Amniotic epithelial cell (primary cell): ENCODE measurements at places on chromosomes 2 and 18.

- no peak for DNase-seq
Measured at GRCh38 chr18:68172842-68173549, 541.9 kb downstream of the TMX3 start.

- peak; percentile 41 for DNase-seq
Measured at GRCh38 chr2:152054593-152054992, 44.3 kb downstream of the CACNB4 start.

GRCh38 chr2:70461414-70461813, 92.2 kb downstream of the TGFA start:
- no peak for DNase-seq

DNA sequence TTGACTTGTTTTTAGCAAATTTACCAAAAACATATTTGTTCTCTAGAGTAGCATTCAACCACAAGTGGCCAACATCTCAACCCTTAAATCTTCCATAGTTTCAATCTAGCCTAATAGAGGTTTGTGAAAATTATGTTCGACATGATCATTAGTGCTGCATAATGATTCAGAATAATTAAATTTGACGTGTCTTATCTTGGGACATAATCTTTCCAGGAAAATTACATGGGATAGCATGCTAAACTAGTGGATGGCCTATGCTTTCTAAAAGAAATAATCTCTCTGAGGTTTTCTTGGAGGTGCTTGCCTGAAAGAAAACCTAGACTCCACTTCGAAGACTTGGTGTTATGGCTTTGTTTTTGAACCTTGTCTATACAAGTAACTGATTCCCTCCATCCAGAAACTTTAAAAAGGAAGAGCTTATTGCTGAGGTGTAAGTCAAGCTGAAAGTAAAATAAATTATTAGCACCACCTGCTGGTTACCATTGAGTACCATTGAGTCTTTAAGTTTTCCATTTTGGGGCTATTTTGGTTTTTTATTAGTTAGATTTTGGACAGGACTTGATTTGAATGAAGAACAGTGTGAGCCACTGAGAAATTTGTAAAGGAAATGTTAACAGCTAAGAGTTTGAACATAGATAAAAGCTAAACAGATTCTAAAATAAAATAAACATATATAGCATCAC, 32.7 kb downstream of the COX7A2L start:
- DNase-seq: peak; percentile 44

DNA sequence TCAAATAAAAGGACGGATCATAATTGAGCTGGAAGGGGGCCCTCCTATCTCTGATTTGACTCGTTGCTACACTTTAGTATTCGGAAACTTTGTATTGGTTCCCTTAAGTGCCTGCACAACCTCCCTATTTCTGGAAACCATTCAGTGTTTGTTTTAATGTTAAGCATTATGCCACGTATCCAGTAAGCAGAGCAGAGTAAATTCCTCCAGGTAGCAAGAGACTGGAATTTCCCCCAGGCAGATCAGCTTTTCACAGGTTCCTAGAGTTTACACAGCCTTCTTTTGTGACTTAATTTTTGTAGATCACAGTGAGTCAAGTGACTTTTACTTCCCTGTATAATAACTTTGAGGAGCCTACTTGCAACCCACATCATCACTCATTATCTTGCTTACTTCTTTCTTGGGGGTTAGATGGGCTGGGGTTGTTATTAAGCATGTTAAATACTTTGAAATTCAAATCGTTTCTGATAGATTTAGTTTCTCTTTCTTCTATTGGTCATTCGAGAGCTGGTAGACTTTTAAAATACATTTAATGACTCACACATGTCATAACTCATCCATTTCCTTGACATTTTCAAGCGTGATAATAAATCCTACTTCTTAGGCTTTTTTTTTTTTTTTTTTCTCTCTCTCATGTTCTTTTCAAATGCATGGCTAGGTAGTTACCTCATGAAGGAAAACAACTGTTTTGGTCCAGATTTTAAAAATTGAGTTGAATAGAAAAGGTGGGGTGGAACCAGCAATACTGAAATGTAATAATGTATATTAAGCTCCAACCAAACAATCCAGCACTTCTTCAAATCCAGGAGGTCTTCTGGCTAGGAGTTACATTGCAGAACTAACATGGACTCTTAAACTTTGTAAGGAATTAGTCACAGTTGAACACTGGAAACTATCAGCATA, 219.3 kb downstream of the NEDD4L start:
- DNase-seq: peak; percentile 63

GRCh38 chr18:57035590-57035989, 111.3 kb upstream of the BOD1L2 start:
- DNase-seq: no peak

GRCh38 chr18:43001821-43002220, 113.7 kb downstream of the RIT2 start:
- no peak for DNase-seq

DNA sequence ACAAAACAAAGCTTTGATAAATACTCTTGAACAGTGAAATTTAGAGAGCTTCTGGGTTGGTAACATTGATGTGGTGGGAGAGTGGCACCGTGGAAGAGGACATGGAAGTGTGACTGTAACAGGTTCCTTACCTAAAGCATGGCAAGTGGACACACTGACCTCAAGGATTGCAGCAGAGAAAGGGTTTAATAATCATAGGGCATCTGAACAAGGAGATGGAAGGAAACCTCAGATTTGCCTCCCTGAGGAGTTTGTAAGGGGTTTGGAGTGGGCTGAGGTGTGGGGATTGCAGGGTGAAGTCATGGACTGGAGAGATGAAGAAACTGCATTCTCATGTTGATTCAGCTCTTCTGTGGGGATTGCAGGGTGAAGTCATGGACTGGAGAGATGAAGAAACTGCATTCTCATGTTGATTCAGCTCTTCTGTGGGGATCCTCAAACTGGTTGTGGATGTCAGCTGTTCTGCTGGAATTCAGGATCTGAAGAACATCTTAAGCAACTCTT, 83.8 kb upstream of the TLK1 start:
- peak; percentile 92 for DNase-seq
